Epithelial cell of proximal tubule (primary cell): ENCODE measurements at places on chromosomes 1 and 21.

GRCh38 chr1:64308866-64309265 lies 105.4 kb downstream of the UBE2U start:
- DNase-seq: no peak

GRCh38 chr1:81299892-81300291 lies 500.8 kb upstream of the ADGRL2 start:
- no peak for DNase-seq

GRCh38 chr1:22500058-22500457 lies 48.4 kb downstream of the ZBTB40 start:
- no peak for DNase-seq

- DNase-seq: no peak
Observed at GRCh38 chr1:117364240-117364639, 3.0 kb upstream of the MAN1A2 start.

GRCh38 chr1:30743584-30744059 lies 14.0 kb downstream of the LAPTM5 start:
- DNase-seq: no peak

DNA sequence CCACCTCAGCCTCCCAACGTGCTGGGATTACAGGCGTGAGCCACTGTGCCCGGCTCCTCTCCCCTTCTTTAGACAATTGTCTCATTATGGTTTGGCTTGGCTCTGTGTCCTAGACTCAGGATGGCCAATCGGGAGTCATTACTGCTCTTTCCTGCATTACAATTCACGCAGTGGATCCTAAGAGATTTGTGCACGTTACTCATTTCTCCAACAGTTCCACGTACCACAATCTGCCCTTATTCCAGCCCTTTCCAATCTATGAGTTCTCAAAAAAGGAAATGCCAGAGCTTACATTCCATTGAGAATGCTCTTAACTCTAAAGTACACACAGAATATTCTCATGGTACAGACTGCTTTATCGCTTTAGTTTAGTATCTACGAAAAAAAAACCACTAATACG lies 357.0 kb downstream of the GPATCH2 start:
- DNase-seq: no peak

DNA sequence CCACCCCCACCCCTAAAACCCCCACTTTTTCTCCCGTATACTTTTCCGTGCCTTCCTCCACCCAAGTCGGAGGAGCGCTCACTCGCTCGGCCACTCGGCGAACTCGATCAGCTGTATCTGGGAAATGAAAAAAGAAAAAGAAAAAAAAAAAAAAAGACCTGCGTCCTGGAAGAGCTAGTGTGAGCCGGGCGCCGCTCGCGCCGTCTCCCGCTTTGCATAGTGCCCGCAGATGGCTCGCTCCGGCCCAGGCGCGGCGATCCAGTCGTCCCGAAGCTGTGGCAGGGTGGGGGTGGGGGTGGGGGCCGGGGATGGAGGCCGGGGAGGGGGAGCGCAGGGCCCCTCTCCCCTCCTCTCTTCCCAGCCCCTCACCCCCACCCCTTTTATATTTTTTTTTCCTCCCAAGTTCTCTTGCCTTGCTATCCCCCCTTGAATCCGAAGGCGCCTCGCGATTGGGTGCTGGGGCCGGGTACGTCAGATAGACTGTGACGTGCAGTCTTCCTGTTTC lies 299 bp upstream of the PROX1 start:
- DNase-seq: no peak

DNA sequence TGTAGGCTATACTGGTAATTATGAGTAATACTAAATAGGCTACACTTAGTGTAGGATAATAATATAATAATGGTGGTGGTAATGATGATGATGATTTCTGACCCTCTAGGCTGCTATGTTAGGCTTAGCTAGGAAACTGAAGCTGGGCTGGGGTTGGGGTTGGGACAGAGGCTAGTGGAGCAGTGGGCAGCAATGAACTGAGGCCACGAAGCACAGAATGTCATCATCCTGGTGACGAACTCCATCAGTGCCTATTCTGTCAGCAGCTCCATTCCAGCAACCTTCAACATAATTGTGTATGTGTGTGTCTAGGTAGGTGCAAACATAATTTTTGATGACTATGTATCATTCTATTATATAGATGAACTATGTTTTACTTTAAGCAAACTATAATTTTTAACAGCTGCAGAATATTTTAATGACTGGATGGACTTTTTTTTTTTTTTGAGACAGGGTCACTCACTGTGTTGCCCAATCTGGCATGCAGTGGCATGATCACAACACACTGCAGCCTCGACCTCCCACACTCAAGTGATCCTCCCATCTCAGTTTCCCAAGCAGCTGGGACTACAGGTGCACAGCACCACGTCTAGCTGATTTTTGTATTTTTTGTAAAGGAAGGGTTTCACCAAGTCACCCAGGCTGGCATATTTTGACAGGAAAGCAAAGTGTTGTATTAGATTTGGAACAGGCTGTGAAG lies 12.9 kb upstream of the CLIC4 start:
- DNase-seq: no peak

GRCh38 chr1:3905953-3906671 lies 6.0 kb upstream of the C1orf174 start:
- no peak for DNase-seq

- no peak for DNase-seq
Observed at GRCh38 chr1:221921936-221922335, 180.0 kb upstream of the DUSP10 start.

- no peak for DNase-seq
Observed at GRCh38 chr1:209402697-209403096, 180.8 kb upstream of the CAMK1G start.

GRCh38 chr1:9827558-9828185 lies 3.9 kb upstream of the CLSTN1 start:
- no peak for DNase-seq

DNA sequence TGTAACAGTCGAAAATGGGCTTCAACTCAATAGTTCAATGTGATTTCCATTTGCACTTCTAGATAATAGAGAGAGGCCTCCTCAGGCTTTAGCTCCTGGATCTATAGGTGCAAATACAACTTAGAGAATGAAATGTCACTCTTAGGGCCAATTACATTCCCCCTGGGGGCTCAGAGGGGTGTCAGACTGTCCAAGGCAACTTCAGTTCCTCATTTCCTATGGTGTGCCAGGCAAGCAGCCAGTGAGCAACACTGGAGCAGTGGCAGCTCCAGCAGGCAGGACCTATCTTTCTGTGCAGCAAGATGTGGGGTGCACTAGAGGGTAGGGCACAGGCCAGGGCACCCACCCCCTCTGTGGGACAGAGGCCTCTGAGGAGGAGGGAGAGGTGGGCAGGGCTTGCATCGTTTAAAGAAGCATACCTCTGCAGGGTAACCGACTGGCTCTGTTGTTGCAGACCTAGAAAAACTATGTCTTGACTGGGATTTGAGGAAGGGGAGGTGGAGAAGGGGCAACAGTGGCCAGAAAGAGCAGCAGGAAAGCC lies 97.3 kb downstream of the SUSD4 start:
- DNase-seq: no peak

GRCh38 chr1:1627261-1627828 lies 4.6 kb upstream of the MMP23B start:
- no peak for DNase-seq

DNA sequence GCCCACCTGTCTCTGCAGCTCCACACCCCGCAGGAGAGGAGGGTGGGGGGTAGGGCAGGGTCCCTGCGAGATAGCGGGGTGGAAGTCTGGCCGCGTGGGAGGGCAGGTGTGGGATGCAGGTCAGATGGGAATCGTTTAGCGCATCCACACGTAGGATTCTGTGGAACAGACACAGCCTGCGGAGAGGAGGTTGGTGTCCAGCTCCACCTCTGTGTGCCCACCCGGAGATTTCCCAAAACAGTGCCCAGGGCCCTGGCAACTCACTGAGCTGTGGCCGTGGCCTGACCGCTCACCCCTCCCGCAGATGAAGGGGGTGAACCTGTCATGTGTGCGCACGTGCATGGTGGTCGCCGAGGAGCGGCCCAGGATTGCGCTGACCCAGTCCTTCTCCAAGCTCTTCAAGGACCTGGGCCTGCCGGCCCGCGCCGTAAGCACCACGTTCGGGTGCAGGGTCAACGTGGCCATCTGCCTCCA lies 46.9 kb downstream of the S100B start:
- DNase-seq: no peak

- DNase-seq: no peak
Observed at GRCh38 chr21:38436341-38436740, 61.9 kb downstream of the ERG start.

DNA sequence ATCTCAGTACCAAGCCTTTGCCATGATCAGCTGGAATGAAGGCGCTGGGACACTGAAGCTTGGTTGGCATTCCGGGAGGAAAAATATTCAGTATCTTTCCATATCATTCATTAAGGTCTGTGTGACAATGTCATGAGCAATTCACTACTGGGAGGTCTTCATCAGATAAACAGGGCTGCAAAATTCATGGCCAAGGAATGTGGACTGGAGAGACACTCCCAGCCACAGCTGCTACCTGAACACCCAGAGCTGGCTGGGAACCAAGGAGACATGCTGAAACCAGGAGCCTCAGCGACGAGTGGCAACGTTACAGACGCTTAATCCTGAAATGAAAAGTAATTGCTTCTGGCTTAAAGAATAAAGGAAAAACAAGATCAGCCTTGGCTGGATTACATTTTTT lies 30.6 kb upstream of the DDAH1 start:
- DNase-seq: no peak

DNA sequence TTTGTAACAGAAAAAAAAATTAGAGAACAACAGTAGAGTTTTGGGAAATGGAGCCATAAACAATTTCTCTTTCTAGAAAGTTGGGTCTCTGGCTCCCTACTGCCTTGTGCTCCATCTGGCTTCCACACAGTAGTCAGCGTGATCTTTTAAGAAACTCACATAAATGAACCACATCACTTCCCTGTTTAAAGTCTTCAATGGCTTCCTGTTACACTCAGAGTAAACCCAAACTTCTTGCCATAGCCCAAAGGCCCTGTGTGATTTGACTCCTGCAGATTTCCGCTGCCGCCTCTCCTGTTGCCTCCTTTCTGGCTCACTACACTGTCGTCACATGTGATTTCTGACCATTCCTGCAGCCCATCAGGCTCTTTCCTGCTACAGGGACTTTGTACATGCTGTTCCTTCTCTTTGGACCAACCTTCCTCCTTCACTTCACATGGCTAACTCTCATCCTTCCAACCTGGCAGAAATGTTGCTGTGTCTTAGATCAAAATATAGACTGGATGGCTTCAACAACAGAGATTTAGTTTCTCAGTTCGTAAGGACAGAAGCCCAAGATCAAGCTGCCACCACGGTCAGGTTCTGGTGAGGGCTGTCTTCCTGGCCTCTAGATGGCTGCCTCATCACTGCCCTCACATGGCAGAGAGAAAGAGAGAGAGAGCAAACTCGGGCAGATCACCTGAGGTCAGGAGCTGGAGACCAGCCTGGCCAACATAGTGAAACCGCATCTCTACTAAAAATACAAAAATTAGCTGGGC lies 34.0 kb downstream of the OPRD1 start:
- no peak for DNase-seq

GRCh38 chr1:26468911-26469310 lies 3.3 kb upstream of the HMGN2 start:
- no peak for DNase-seq

- no peak for DNase-seq
Observed at GRCh38 chr21:29315131-29315749, 16.5 kb downstream of the BACH1 start.

GRCh38 chr1:222813866-222814535 lies 838 bp upstream of the DISP1 start:
- no peak for DNase-seq
